Tibial nerve (tissue), 4 donors: ENCODE measurements at places on chromosomes 6 and 20. TPM values are rescaled to one million over a fixed set of nuclear protein-coding genes. Genes with fewer than 3 reads are reported as not detected.

The SRMS gene
- total RNA-seq, result not detected

The HCK gene
- 10.5 TPM for total RNA-seq

The CBFA2T2 gene
- 17.4 TPM for total RNA-seq

The DYNLRB1 gene
- total RNA-seq, result 145 TPM

The SIM1 gene
- total RNA-seq, result not detected

DNA sequence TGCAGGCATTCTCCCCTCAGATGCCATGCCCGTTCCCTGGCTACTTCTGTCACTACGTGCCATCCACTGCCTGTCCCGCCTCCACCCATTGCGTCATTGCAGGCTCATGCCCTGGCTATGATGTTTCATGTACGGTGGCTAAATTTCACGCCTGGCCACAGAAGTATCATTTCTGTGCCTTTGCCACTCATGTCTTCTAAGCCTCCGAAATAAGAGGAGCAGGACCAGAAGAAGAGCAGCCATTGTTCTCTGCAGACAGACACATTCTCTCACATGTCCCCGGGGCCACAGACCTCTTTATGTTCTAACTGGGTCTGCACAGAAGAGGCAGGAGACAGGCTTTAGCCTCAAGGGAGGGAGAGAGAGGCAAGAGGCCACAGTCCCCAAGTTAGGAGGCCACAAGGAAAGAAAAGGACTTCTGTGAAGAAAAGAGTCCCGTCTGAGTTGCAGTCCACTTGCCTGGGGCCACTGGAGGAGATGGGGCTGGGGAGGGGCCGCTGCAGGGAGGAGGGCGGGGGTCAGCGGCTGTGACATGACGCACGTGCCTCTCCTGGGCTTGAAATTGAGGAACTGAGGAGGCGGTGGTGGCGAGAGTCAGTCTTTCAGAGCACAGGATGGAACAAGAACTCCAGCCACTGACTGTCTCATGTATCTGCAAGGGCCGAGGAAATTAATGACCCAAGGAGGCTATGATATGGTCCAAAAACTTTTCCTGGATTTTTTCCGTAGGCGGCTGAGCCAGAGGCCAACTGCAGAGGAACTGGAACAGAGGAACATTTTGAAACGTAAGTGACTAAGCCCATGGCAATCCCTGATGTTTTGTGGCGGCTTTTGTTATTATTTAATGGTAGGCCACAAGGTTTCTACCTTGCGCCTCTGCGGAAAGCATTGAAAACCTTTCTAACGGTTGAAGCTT lies 55.9 kb downstream of the TBC1D7 start:
- peaks cover 7% of the 10 kb centered on the region for H3K4me1 ChIP-seq
- no peak overlapping the region for H3K4me3 ChIP-seq
- H3K36me3 ChIP-seq, result peaks cover 7% of the 10 kb centered on the region
- no peak overlapping the region for H3K27ac ChIP-seq
- peak; percentile 24 for DNase-seq
- no peaks in the 10 kb centered on the region for H3K27me3 ChIP-seq

DNA sequence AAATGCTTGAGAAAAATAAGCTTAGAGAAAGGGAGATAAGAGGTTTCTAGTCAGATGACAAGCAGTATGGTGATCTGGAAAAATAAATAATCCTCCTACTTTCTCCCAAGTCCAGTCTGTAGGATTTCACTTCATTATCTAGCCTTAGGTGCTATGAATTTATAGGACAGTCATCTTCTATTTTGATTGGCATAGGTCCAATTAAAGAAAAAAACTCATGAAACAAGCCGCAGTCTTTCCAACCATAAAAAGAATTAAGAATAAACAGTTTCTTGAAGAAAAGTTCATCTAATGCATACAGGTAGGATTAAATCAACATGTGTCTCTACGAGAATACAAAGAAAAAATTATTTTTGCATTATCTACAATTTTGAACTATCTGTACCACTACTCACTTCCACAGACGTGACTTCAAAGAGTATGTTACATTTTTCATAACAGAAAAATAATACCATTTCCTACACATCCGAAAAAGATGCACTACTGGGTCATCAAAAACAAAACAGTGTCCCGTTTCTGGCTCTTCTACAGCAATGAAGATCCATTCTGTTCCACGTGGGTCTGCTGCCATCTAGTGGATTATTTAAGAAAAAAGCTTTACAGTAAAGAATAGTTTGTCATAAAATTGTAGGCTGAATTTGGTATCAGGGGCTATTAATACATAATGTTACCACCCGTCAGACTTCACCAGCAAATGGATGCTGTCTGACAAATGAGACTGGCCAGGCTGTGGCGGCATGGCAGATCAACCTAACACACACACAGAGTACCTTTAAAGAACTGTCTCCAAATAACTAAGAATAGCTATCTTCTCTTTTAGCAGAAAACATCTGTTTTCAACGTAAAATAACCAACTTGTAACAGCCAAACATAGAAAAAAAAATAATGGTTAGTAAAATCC lies 28.9 kb downstream of the STX7 start:
- H3K27me3 ChIP-seq, result no peaks in the 10 kb centered on the region
- H3K4me3 ChIP-seq, result no peak overlapping the region
- no peak overlapping the region for H3K27ac ChIP-seq
- H3K4me1 ChIP-seq, result no peaks in the 10 kb centered on the region
- DNase-seq, result peak; percentile 43

DNA sequence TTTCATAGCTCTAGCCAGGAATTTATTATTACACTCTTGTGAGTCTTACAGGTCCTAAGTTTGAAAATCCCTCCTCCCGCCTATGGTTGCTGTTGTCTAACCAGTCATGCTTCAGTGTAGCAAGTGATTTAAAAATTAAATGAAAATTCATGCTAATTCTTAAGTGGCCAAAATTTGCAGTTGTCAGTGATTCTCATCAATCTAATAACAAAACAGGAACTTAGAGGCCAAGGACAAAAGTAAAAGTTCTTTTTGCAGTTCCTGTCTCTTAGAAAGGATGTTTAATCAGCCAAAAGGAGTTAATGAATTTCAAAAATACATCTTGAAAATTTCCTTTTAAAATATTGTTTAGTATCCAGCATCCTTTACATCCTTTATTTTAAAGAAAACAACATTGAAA lies 36.3 kb downstream of the VTA1 start:
- H3K36me3 ChIP-seq, result no peaks in the 10 kb centered on the region
- no peak overlapping the region for H3K4me3 ChIP-seq
- no peaks in the 10 kb centered on the region for H3K27me3 ChIP-seq
- H3K4me1 ChIP-seq, result no peaks in the 10 kb centered on the region
- DNase-seq, result no peak
- H3K27ac ChIP-seq, result no peak overlapping the region

DNA sequence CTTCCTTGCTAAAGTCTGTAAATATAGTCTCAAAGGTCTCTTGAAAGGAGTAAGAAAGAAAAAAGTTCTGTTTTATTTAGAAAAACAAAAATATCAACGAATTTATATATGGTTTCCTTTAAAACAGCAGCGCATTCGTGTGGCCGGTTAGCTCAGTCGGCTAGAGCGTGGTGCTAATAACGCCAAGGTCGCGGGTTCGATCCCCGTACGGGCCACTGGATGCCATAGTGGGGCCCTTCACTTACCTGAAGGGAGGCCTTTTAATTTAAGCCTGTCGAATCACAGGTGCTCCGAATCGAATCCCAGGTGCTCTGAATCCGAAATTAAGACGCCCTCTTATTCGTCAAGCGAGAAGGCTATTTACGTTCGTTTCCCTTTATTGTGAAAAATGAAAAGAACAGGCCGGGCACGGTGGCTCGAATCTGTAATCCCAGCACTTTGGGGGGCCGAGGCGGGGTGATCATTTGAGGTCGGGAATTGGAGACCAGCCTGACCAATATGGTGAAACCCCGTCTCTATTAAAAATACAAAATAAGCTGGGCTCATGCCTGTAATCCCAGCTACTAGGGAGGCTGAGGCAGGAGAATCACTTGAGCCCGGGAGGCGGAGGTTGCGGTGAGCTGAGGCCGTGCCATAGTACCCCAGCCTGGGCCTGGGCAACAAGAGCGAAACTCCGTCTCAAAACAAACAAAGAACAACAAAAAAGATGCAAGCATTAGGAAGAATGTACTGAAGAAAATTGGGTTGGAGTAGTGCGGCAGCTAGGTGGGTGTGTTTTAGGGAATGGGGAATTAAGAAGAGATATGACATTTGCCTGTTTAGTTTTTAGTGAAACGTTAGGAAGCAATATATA lies 195.8 kb upstream of the ZNF184 start:
- peaks cover 68% of the 10 kb centered on the region for H3K27me3 ChIP-seq
- peak overlapping the region; percentile 32 for H3K4me3 ChIP-seq
- H3K4me1 ChIP-seq, result no peaks in the 10 kb centered on the region
- H3K27ac ChIP-seq, result no peak overlapping the region

DNA sequence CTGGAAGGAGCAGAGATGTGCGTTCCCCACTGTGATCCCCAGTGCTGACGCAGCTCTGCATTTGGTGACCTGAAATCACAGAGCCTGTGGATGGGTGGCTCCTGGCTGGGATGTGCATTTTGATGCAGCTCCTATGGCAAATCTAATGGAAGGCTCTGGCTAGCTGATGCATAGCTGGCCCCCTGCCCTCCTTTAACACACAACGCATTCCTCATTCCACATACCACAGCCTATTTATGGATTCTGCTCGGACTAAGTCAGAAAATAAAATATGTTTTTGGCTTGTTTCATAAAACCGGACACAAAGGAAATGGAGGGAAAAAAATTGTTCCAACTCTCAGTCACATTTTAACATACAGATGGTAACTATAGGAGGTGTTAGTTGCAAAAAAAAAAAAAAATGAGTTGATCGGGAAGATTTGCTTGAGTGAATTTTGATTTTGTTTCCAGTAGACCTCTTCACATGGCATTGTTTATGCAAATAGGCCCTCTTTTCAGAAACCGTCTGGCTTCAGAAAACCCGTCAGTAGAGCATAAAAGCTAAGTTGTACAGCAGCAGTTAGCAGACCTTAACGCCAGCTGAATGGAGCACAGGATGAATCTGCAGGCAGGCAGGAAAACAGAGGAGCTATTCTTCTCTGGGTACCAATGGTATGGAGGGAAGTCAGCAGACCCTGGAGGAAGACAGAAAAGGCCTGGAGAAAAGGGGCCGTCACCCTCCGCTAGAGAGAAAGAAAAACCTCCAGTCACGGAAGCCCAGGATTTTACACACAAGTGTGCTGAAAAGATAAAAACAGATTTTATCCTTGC lies 215.4 kb downstream of the HDGFL1 start:
- H3K27ac ChIP-seq, result peak overlapping the region; percentile 59
- peaks cover 8% of the 10 kb centered on the region for H3K4me1 ChIP-seq
- no peaks in the 10 kb centered on the region for H3K27me3 ChIP-seq
- H3K36me3 ChIP-seq, result no peaks in the 10 kb centered on the region
- H3K4me3 ChIP-seq, result no peak overlapping the region

GRCh38 chr6:29709188-29709587 lies 14.0 kb upstream of the HLA-F start:
- peaks cover 10% of the 10 kb centered on the region for H3K27me3 ChIP-seq
- H3K4me1 ChIP-seq, result no peaks in the 10 kb centered on the region
- H3K36me3 ChIP-seq, result no peaks in the 10 kb centered on the region
- H3K27ac ChIP-seq, result no peak overlapping the region
- H3K4me3 ChIP-seq, result no peak overlapping the region

DNA sequence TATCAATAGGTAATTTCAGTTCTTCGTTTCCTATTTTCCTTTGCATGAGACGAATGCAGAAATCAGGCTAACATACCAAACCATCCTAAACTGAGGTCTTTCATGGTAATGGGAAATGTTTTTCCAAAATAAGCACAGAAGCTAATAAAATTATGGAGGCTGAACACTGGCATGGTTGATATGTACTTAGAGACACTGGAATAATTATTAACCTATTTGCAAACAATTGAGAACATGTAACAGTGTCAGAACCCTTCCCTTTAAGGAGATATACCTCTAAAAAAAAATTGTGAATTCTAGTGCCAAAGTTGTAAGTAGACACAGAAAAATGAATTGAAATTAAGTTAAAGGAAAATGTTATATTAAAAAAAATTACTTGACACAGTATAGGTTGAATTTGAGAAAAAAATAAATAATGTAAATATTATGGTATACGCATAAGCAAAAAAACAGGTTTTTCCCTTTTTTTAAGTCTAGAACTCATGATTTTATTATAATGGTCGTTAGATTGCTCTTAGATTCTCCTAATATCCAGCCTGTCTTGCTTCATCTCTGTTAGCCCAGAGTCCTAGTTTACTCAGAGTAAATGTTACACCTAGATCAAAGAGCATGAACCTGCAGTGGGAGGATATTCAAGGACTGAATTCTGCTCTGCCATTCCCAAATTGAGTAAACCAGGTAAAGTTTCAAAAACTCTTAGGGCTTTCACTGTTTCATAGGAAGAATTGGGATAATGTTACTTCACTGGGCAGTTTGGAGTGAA lies 1.7 kb downstream of the SLC17A2 start:
- DNase-seq, result no peak
- H3K27me3 ChIP-seq, result no peaks in the 10 kb centered on the region
- no peaks in the 10 kb centered on the region for H3K4me1 ChIP-seq
- no peaks in the 10 kb centered on the region for H3K36me3 ChIP-seq
